Activated CD4-positive, alpha-beta T cell treated with anti-CD3 and anti-CD28 coated beads, Interleukin-10, Interleukin-2, amounts not matched to agents 100 ng/mL and 50 ng/mL, durations not matched to agents 16 hours and 8 hours (primary cell): ENCODE measurements at places on chromosomes 2 and 18.

DNA sequence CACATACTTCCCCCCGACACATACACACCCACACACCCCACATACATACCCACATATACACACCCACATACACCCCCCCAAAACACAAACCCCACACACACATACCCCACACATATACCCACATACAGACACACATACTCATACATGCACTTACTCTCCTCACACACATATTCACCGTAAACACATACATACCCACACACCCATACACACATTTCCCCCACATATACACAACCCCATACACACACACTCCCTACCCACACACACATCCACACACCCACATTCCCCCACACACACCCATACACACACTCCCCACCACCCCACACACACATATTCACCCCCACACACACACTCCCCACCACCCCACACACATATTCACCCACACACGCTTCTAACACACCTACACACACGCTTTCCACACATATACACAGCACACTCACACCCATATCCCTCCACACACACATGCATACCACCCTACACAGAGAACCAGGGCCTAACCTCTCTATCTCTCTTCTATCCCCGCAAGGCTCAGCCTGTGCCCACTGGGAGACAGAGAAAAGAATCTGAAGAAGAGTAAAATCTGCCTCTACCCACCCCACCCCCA is 182.4 kb upstream of the ETAA1 start:
- DNase-seq = no peak

DNA sequence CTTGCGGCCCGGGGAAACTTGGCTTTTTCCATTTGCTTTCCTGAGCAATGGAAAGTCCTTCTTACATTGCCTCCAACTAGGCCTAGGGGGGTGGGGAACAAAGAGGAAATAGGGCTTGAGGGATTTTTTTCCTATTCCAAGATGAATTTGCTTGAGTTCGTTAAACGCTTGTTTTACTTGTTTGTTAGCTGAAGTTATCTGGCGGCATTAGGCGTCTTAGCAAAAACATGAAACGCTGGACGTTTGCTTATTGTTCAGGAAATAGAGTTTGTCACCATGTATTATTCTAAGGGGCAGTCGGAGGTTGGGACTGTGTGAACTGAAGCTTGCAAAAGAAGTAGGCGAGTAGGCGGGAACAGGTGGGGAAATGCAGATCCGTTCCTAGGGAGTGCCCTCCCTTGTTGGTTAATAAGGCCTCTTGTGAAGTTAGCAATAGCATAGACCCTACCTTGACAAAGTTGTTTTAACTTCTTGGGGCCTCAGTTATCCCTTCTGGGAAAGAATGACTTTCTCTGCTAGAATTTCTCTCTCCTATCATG is 1.9 kb downstream of the CABLES1 start:
- DNase-seq = no peak

DNA sequence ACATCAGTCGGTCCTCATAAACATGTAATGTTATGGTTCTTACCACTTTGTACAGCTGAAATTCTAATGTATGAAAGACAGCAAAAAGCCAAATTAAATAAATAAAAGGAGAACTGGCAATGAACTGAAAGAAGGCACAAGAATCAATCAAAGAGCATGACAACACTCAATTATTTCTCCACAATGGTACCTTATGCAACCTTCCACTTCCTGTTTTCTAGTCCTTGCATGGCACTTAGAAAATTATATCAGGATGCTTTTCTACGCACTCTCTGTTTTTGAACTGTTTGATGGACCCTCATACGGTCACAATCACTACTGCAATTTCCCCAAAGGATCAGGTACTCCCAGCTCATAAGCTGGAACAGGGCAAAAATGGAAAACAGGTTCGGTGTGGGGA is 81.6 kb downstream of the EPB41L3 start:
- DNase-seq = no peak

GRCh38 chr2:208127090-208127489 is 2.5 kb downstream of the CRYGC start:
- no peak for DNase-seq

- no peak for DNase-seq
Measured at GRCh38 chr18:49613641-49614151, 51.8 kb downstream of the LIPG start.

- no peak for DNase-seq
Measured at GRCh38 chr2:172350839-172351479, 76.4 kb upstream of the ITGA6 start.

- no peak for DNase-seq
Measured at GRCh38 chr2:130769343-130769907, 14.1 kb downstream of the AMER3 start.
